Hindlimb muscle (tissue), 1 donor: ENCODE measurements at places on chromosomes 7 and 10. TPM values are rescaled to one million over a fixed set of nuclear protein-coding genes. Genes with fewer than 3 reads are reported as not detected.

GPR37 gene
- polyA plus RNA-seq: 41.0 TPM

SAMD9 gene
- 2.9 TPM for polyA plus RNA-seq

FAM200A gene
- 8.9 TPM for polyA plus RNA-seq

PPP1R9A gene
- polyA plus RNA-seq: 28.7 TPM

ACTL6B gene
- polyA plus RNA-seq: not detected

ELN gene
- 87.1 TPM for polyA plus RNA-seq

AQP1 gene
- 116 TPM for polyA plus RNA-seq

CALML5 gene
- polyA plus RNA-seq: 0.99 TPM

NPC1L1 gene
- 0.08 TPM for polyA plus RNA-seq

GJD4 gene
- polyA plus RNA-seq: 4.2 TPM
